T-helper 2 cell (primary cell): ENCODE measurements at places on chromosomes 7 and 10.

DNA sequence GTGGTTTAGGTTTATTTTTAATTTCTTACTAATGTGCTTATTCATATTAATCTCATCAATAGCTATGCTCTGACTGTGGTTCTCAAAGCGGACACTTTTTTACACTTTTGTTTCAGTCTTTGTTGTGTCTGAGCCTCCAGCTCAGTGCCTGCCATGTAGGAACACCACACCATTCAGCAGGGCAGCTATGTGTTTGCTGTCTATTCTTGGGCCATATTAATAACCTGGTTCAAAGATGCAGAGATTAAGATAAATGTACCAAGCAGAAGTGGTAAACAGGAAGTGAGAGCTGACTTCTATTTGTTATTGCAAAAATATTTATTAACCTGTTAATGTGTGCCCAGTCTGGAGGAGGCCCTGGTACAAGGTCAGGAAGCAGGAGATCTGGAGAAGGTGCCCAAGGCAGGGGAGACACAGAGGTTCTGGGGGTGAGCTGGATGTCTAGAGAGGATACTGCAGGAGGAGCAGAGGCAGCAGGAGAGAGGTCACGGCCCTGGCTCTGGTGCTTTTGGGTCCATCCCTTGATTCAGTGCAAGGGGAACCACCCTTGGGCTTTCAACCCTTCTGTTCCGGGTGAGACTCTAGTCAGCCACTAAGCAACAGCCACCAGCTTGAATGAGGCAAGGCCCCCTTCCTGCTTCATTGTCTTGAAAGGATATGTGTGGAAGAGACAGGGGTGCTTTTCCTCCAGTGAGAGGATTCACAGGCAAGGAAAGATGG lies 1.9 kb downstream of the TBXAS1 start:
- DNase-seq = no peak

GRCh38 chr7:78996013-78996412 lies 457.5 kb downstream of the MAGI2 start:
- no peak for DNase-seq

DNA sequence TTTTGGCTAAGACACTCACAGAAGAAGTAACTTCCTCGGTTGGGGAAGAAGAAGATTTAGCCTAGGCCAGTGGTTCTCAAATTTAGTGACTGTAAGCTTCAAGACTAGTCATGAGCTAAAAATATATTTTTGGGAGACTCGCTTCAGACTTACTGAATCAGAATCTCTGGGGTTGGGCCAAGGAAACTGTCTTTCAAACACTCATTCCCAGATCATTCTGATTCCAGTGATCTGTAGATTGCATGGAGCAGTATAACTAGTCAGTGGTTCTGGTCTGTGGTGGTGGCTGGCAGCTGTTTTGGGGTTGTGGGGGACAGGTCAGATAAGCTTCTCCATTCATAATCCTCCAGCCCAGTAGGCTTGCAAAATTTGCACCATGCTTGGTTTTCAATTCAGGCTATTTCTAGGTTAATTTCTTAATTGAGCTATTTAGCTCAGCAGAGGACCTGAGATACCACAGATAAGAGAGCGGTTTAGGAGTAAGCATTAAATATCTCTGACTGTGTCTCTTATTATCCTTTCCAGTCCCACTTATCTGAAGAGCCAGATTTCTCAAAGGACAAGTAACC lies 3.8 kb upstream of the KAT6B start:
- DNase-seq = no peak

DNA sequence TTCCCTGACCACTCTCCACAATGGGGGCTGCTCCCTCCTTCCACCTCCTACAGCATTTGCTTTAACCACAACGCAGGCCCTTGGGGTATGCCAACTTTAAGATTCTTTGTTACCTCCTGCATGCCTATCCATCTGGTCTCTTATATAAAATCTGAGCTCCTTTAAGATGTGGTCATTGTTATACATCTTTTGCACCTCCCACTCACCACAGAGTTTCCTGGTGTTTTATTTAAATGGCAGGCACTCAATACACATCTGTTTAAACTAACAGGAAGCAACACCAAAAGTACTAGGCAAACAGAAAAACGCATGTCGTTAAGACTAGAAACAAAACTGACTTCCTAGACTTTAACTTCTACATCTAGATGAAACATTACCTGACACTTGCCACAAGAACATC lies 36.3 kb downstream of the SLC25A13 start:
- peak; percentile 93 for DNase-seq

DNA sequence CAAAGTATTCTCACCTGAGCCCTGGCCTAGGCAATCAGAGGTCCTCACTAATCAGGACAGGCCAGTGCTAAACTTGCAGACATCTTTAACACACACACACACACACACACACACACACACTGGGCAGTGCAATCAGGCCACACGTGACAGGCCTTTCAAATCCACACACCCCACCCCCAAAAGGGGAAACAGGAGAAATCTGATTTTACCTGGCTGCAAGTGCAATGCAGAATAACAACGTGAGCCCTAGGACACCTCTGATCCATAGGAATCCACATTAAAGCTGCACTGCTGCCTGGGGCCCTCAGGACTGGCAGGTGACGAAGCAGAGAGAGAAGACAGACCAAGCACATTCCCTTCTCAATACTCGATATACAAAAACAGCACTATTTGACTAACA lies 218.9 kb downstream of the FAM107B start:
- no peak for DNase-seq

DNA sequence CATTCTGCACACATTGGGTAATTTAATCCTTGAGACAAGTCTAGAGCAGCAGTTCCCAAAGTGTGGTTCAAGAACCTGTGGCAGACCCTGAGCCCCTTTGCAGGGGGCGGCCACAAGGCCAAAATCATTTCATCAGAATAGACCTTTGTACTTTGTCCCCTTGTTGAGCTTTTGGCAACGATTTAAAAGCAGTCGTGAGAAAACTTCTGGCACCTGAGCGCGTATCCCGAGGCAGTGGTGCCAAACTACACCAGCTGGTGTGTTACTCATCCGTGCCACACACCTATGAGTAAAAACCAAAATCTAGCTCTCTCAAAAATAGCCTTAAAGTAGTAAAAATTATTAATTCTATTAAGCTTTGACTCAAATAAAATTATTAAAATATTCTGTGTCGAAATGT lies 306.8 kb downstream of the SDK1 start:
- DNase-seq = no peak
